WTC11 (cell line): ENCODE measurements at places on chromosomes 13 and 19.

DNA sequence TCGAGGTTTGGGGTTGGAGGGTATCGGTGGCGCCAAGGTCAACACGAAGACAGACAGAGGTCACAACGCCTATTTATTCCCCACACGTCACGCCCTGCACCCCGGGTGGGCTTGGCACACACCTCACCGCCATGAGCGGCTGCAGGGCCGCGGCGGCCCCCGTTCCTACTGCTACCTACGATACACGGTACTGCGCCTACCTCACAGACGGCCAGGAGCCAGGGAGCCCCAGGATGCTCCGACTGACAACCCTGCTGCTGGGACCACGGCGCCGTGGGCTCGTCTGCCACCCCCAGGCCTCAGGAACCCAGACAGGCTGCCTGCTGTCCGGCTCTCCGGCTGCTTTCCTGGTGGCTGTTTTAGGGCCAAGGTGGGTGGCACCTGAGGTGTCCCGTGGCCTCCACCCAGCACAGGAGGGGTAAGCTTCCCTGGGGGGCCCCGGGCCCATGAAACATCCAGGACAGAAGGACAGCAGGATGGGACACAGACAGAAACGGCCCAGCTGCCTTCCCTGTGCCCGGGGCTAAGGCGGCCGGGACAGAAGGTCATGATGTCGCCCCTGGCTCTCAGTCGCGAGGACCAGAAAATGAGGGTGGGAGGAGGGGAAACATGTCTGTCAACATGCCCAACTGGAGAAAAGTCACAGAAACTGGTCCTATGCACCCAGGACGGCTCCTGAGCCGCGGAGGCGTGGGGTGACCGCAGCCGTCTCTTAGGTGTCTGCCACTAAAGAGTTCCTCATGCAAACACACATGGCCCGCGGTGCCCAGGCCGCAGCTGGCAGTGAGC lies 15.0 kb upstream of the SLC39A3 start:
- DNase-seq = no peak

DNA sequence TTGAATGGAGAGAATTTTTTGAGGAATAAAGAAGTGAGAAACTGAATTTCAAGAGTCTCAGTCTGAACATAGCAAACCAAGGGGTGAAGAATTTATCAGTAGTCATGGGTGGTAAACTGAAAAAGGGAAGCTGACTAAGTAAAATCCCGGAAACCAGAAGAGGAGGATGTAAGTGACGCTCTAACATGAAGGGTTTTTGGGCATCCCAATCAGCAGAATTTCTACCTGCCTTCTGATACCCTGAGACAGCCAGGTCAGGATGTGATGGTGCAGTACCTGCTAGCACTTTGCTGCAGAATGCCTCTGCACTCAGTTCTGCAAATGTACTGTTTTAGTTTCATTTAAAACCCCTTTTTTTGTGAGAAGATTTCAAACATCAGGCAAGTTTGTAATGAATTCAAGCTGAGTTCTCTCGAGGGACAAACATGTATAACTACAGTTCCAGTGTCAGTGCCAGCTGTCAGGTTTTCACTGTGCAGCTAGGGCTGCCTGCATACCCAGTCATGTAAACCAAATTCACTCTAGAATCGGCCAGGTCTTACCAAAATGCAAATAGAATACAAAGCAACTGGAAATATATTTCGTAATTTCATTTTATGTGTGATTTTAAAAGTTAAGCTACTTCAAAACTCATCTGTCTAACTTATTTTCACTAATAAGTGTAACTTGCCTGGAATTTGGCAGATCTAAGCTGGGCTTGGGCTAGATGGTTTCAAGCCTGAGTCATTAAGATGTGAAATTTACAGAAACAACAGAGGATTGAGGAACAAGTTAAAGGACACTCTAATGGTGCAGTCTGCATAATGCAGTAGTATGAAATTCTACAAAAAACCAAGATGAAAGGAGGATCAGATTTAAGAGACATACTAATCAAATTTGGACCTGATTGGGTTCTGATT lies 13.8 kb downstream of the METTL21C start:
- no peak for DNase-seq

- DNase-seq = no peak
Observed at GRCh38 chr13:31154939-31155338, 6.8 kb downstream of the HSPH1 start.

DNA sequence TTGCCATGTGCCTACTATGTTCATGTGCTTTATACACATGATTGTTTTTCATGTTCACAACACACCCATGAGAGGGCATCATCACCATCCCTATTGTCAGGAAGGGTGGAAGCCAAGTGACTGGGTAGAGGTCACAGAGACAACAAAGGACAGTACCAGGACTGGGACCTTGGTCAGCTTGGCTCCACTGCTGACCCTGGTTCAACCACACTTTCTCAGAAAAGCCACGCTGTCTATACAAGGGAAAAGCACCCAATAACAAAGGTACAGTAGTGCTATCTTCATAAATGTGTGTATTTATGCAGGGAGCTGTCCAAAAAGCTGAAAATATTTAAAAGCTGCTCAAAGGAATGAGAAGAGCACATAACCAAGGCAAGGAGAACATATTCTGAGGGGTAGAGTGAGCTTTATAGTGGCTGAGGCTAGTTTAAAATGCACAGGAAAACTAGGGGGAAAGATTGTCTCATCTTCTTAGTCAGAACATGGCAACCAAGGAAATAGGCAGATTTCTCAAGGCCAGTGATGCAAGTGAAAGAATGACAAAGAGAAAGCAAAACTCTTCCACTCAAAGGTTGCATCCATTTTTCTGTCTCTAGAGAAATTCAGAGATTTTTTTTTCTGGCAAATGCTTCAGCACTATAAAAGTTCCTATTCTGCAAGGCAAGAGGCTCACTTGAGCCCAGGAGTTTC lies 415.0 kb downstream of the FOXO1 start:
- no peak for DNase-seq

- no peak for DNase-seq
Observed at GRCh38 chr13:113048766-113049165, 56.8 kb upstream of the F7 start.

- DNase-seq = no peak
Observed at GRCh38 chr13:97221466-97221865, 667 bp upstream of the MBNL2 start.

- DNase-seq = no peak
Observed at GRCh38 chr13:28568286-28568685, 73.4 kb upstream of the FLT1 start.

- no peak for DNase-seq
Observed at GRCh38 chr13:44416301-44416700, 42.7 kb downstream of the SERP2 start.

- DNase-seq = no peak
Observed at GRCh38 chr19:30441011-30441410, 68.8 kb downstream of the ZNF536 start.

DNA sequence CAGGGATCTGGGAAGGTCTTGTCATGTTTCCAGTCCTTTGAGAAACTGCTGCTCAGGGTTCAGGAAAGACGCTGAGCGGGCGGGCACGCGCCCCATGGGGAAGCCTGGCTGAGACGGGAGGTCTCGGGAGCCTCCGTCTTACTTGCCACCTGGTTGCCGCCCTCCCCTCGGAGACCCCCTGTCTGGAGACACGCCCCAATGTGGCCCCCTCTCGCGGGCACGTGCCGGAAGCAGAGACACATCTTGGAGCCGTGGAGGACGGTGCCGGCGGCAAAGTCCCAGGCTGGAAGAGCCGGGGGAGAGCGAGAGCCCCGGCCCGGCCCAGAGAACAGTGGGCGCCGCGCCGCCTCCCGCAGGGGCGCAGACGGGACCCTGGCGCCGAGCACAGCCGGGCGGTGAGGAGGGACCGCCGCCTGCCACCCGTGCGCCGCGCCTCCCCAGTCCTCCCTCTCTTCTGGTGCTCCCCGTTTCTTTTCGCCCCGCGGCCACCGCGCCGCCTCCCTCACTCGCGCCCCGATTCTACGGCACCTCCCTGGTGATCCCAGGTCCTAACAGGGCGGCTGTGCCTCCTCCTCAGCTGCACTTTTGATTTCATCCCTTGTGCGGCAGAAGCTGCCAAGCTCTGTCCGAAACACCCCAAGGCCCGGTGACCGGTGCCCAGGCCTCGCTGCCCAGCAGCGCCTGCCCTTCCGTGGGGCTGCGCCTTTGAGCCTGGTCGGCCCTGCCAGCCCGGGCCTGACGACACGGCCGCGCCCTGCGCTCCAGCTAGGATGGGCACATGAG lies 15.5 kb downstream of the GJB2 start:
- no peak for DNase-seq
